ENCODE measurements at places on chromosomes 4 and X.
A peak's percentile ranks its signal among the peaks of the same experiment; 100 is the strongest.

DNA sequence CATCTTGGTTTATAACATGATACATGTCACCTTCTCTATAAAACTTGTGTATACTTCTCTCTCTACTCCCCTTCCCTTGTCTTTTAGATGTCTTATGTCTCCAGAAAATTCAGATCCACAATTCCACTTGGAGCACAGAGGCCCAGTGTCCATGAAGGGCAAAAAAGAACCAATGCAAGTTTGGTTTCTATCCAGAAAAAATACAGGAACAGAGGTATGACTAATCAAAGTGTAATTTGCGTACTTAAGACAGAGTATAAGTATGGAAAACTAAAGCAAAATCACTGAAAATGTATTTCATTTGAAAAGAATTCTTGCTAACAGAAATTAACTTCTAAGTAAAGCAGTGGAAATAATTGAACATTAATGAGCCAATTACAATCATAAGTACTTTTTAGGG is 46.2 kb downstream of the GUCY1B1 start:
- DNase-seq, result no peak

DNA sequence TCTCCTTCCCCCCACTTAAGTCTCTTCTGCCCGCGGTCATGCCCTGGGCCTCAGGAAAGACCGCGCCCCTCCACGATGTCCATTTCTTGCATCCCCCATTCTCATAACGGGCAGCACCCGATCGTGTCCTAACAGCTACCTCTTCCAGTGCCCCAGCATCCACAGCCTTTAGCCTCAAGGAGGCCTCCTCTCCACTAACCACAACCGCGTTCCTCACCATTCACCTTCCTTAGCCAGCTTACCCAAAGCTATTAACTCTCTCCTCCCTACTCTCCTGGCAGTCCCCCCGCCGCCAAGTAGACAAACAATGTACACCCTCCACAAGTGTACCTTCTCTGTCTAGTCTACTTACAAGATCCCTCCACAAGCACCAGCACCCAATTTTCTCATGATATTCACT is 58.6 kb upstream of the PAGE5 start:
- peak; percentile 1 for DNase-seq

DNA sequence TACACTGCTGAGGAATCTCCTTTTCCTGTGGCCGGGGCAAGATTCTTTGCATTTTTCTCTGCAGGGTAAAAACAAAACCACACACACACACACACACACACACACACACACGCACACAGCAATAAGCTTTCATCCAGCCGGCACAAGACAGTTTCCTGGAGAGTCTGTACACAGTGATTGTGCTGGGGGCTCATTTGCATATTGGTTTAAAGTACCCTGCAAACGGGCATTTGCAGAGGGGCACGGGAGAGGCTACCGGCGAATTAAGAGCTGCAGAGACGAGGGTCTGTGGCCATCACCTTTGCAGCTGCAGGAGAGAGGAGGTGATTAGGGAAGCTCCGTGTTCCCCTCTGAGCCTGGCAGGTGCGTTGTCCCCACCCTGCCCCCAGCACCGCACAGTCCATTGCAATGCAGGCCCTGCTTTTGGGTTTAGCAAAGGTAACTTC is 219.9 kb downstream of the SHOX start:
- DNase-seq, result peak; percentile 54

DNA sequence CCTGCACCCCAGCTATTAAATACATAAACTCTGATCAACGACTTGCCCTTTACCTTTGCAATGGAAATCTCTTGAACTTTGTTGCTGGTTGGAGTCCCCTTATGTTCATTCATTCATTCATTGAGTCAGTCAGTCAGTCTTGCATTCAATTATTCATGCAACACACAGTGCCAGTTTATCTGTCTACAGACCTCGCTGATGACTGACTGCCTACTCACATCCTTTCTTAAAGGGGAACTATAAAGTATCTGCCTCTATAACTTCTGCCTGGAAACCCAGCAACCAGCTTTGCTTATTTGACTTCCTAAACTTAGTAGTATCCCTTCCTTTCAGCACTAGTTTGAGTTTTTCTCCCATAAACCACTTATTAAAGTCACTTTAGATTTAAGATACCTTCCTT is 620.8 kb upstream of the ADGRL3 start:
- no peak for DNase-seq

- no peak for DNase-seq
These were observed 42.8 kb upstream of the PRKG2 start for GRCh38 chr4:81257816-81258215.

- no peak for DNase-seq
These were observed 559 bp upstream of the PCDH18 start for GRCh38 chr4:137532869-137533236.

DNA sequence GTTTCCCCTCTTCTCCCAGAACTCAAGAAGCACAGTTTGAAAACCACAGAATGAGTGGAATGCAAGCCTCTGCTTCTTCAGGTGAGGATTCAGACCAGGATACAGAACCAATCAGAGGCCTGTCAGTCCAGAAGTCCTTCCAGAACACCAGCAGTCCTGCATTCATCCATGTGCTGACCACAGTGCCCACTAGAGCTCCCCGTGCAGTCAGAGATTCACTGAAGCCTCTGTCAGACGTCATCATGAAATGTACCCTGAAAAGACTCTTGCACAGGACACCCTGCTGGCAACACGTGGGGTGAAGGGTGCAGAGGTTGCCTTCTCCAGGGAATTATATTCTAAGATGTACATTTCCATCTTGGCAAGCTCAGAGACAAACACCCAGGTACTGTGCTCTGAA is 75.9 kb upstream of the LSM6 start:
- DNase-seq, result no peak

- DNase-seq, result no peak
These were observed 32.9 kb downstream of the LUZP4 start for GRCh38 chrX:115322375-115322774.

GRCh38 chrX:40263014-40263560 is 165.3 kb upstream of the BCOR start:
- DNase-seq, result peak; percentile 57

DNA sequence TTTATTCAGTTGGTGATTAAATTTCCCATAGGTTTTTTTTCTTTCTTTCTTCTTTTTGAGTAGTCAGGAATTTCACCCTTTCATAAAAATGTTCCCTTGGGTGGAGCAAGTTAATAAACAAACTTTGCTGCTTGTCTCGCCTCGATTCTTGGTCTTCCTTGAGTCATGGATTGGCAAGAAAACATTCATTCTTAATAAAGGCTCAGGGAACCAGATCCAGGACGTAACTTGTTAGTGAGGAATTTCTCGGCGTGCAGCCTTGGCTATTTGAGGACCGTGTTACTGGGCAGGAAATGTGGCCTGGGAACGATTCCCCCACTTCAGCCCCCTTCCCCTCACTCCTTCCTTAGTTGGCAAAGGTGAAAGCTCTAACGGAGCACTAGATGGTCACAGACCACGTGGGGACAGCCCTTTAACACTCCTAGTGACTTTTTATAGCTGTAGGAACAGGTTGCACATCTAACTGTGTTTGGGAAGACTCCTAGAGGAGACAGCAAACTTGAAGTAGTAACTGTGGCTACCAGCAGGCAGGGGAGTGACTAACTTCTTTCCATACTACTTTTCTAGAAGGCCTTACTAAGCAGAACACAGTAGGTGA is 106.8 kb downstream of the UCHL1 start:
- DNase-seq, result peak; percentile 75

GRCh38 chrX:47706575-47706974 is 47.6 kb upstream of the UXT start:
- DNase-seq, result peak; percentile 67
